ENCODE measurements at places on chromosomes 5 and 9.

DNA sequence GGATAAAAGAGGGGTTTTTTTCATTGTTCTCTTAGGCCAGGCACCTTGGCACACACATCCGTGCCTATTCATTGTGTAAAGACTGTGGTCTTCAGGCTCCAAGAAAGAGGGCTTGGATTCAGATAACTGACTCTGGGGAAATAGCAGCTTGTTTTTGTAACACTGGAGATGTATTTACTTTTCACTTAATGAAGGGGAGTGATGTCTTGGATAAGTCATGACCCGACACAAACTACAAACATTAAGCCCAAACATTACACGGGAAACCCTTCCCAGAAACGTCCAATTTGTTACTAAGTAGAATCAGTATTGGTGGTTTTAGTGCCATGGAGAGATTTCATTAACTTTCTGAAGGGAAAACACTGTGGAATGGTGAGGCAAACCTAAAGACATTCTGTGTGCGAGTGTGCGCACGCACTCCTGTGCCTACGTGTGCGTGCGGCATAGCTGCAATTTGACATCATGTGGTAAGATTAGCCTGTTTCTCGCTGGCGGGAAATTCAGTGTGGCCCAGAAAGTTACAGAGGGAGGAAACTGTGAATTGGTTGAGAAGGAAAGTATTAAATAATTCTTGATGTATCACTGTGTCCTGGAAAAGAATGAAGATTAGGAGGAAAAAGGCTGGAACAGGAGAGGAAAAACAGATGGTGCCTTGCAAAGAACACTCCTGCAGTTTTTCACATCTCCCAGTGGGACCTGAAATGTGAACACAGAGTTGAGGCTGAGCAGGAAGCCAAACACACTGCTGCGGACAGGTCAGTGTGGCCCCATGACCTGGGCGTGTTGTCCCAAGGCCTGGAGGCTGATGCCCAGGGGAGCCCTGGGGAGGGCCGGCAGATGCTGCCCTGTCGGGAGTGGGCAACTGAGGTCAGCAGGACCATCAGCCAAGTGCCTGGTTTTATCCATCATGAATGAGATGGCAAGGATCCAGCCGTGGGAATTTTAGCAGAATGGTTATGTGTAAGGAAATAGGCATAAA, 108.5 kb downstream of the GAS1 start:
- no peak for DNase-seq

GRCh38 chr5:8234179-8234770, 365.3 kb downstream of the MTRR start:
- DNase-seq, result no peak

GRCh38 chr9:91664663-91665062, 241.0 kb upstream of the NFIL3 start:
- DNase-seq, result no peak

DNA sequence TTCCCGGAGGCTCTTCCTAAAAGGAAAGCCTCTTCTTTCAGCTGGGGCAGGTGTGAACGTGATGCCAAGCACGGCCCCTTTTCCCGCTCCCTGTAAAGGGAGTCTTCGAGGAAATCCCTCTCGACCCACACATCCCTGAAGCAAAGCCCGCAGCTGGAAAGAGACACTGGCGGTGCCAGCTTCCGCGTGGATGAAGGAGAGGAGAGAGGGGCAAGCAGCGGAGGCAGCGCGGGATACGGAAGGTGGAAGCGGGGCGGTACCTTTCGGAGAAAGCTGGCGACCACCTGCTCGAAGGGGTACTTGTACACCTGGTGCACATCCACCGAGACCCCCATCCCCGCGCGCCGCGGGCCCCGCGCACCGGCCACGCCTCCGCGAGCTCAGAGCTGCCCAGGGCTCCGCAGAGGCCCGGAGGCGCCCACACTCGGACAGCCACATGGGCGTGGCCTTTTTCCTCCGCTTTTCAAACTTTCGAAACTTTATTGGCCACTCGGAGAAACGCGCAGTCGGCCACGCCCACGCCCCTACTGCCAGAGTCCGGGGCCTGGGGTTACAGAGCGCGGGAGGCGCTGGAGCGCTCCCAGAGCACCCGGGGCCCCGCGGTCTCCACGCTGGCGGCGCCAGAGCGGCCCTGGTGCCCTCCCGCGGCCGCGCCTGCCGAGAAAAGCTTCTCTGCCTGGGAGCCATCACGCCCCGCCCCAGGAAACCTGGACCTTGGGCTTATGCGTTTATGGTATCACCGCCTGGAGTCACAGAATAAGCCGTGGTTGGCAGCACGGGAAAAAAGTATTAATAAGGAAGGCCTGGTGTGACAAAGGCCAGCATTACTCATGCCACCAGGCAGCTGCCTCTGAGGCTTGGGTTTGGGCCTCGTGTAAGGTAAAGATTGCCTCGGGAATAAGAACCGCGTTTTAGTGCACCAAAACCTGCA, at the start of gene PRELID2:
PRELID2 (minus strand) TSS at position 426 of the 931 bp plus-strand sequence; CDS start at position 335, 91 bp downstream.
- no peak for DNase-seq

DNA sequence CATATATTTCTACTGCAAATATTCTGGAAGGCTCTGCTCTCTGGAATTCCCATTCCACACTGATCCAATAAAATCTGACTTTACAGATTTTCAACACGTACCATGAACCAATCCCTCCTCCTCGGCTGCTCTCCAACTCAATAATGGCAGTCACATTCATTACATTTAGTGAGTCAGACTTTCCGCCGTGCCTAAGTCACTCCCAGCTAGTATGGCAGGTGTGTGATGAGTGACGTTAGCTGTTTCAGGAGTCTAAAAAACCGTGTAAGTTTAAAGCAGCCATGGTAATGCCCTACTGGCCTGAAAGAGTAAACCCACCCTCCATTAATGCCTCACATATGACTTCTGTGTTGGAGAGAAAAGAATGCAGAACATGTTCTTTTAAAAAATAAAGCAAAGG, 3.3 kb downstream of the FBN2 start:
- no peak for DNase-seq

GRCh38 chr9:125856331-125856730, 109.2 kb downstream of the PBX3 start:
- DNase-seq, result no peak

GRCh38 chr5:118637947-118638670, 350.2 kb downstream of the DTWD2 start:
- no peak for DNase-seq

- DNase-seq, result no peak
Measured at GRCh38 chr9:83956086-83956435, 24.0 kb downstream of the HNRNPK start.

- no peak for DNase-seq
Measured at GRCh38 chr5:125047871-125048270, 301.4 kb upstream of the ZNF608 start.

GRCh38 chr9:95096381-95096780, 221.1 kb downstream of the FANCC start:
- DNase-seq, result no peak

GRCh38 chr9:129252937-129253802, 75.1 kb upstream of the IER5L start:
- DNase-seq, result no peak

DNA sequence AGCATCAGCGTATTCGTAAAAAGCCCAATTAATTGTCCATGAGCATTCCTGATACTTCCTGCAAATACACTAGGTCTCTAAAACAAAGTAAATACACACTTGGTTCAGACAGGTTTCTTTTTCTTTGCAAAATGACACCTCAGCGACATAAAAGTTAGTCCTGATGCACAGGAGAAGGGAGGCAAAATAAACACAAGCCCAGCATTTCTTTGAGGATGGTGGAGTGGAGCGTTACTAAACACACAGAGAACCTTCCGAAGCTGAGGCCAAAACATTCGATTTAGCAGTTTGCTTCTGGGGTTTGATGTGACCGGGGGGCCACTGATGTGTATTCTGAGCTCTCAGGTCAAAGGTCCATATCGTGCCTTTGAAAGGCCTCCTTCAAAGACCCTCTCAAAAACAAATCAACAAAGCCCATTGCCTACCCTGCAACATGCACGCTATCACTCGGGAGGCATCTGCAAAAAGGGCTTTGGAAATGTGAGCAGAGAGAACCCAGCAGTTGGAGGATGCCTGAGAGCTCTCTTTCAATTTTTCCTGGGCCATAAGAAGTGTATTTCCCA, 268.4 kb upstream of the PANK3 start:
- DNase-seq, result no peak

GRCh38 chr9:105385381-105385985, 62.4 kb upstream of the FSD1L start:
- no peak for DNase-seq

DNA sequence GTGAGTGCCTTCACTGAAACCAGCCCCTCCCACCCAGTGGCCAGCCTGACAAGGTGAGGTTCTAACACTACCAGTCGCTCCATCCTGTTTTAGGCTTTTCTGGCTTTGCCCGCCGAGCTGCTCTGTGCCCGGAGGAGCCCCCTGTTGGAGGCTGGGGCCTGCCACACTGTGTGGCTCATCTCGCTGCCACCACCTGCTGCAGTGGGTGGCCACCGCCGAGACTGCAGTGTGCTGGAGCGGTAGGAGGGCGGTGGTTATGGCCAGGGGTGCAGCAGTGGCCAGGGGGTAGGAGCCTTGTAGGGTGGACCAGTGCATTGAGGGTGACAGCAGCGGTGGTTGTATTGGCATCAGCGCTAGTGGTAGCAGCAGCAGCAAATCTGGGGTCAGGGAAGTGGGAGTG, 74.7 kb upstream of the PCAT7 start:
- no peak for DNase-seq

GRCh38 chr9:127611899-127612790, at the start of gene STXBP1:
STXBP1 (plus strand) TSS chr9:127612277; CDS start chr9:127612404, 127 bp downstream.
- no peak for DNase-seq

DNA sequence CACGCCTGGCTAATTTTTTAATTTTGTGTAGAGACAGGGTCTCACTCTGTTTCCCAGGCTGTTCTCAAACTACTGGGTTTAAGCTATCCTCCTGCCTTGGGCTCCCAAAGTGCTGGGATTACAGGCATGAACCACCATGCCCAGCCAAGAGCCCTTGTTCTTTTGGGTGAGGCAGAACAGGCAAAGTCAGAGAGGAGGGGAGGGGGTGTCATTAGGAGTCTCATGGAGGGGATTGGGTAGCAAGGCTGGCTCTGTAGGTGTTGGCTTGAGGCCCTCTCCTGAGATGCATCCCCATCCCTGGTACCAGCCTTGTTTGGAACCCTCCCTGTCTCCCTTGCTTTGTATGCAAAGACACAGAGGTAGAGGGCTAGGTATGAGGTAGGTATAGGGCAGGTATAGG, 24.1 kb downstream of the GSN start:
- DNase-seq, result no peak

GRCh38 chr5:6638236-6638635, 5.0 kb downstream of the SRD5A1 start:
- no peak for DNase-seq

GRCh38 chr9:113542006-113542405, 78.5 kb downstream of the RGS3 start:
- DNase-seq, result no peak

DNA sequence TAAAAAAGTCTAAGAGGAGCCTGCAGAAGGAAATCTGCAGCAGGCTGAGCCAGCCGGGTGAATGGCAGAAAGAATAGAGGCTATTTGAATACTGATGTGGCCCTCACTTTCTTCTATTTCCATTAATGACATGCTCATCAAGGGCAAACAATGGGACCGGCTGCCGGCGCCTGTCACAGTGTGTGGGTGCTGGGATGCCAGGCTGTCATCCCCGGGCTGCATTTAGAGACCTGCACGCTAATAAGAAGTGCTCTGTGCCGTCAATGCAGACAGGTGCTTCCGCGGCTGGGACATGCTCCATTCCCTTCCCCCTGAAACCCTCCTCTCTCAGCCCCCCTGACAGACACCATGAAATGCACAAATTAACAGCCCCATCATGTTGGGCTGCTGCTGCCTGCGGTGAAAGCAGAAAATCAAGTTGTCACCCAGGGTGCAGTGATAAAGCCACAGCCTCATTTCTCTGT, 217.7 kb upstream of the TBCA start:
- no peak for DNase-seq

- DNase-seq, result no peak
Measured at GRCh38 chr5:166716856-166717492, 1574.5 kb upstream of the WWC1 start.

- DNase-seq, result no peak
Measured at GRCh38 chr9:136327304-136327974, at the start of gene GPSM1. GPSM1 (plus strand) TSS chr9:136327539; CDS start chr9:136327696, 157 bp downstream.
